ENCODE measurements at places on chromosomes 12 and 14.
A peak's percentile ranks its signal among the peaks of the same experiment; 100 is the strongest.

DNA sequence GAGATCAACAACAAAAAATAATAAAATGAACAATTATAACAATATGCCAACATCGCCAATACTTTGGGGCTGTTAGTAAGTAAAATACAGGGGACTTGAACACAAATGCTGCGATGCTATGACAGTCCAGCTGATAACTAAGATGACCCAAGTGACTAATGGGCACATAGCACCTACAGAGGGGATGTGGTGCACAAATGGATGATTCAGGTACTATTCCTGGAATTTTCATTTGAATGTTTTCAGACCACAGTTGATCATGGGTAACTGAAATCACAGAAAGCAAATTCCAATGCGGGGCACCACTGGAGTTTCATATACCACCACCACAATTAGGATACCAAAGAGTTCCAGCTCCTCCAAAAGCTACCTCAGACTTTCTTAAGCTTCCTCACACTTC is 82.9 kb downstream of the RCOR1 start:
- DNase-seq = no peak

DNA sequence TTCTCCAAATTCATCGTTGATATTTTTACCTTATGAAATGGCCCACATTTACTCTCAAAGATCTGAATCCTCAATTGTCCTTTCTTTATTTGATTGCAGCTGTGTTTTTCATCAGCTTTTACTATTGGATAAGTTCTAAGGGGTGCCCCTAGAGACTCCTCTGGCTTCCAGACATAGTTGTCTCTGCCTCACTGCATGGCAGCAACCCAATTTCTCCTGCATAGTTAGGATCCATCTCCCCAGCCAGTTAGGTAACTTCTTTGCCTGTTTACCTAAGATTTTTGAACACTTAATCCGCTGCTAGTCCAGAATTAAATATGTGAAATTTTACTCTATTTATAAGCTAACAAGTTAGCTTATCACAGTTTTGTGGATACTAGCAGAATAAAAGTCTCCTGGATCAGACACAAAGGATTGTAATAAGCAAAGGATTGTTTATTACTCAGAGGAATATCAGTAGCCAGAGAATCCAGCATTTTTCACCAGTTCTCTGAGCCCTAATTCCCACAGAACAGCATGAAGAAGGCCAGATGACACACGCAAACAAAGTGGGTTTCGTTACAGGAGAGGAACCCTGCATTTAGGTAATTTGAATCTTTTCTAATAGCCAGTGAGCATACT is 101.1 kb downstream of the BBS10 start:
- no peak for DNase-seq

DNA sequence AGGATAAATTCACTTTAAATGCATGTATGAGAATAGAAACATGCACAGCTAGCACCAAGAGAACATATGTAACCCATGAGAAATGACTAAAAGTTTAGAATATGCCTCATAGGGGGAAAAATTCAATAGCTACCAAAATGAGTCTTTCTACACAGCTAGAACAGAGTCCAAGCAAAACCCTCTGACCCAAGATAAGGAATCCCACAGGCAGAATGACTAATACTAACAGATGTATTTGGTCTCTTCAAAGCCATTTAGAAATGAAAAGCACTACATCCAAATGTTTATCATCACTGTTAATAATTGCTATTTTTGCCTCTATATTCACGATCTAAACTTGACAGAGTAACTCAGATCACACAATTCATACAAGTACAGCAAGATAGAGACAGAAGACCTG is 44.0 kb downstream of the KICS2 start:
- DNase-seq = peak; percentile 74

DNA sequence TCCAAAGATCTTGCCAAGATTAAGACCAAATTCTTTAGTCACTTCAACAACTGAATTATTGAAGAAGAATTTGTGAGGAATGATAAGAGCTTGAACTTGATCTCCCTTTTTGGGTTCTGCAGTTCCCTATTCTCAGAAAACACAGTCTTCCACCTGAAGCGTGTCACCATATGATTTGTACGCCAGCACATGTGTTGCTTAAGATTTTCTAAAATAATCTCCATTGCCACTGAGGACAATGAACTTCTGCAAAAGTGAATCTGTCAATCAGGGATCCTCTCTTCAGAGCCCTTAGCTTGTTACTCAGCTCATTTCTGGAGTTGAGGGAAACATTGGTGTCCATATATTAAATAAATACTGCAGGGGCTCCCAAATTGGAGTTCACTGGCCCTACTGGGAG is 4.2 kb upstream of the SPIC start:
- DNase-seq = no peak

- no peak for DNase-seq
Measured at GRCh38 chr12:49761677-49762467, 20.5 kb downstream of the TMBIM6 start.

- no peak for DNase-seq
Measured at GRCh38 chr14:21263284-21264024, 5.8 kb downstream of the HNRNPC start.

- DNase-seq = no peak
Measured at GRCh38 chr14:74975059-74975810, 19.8 kb upstream of the PGF start.
